Left lung (tissue), 14 donors: ENCODE measurements at places on chromosomes 5 and 9. TPM values are rescaled to one million over a fixed set of nuclear protein-coding genes. Genes with fewer than 3 reads are reported as not detected.
A peak's percentile ranks its signal among the peaks of the same experiment; 100 is the strongest.

PCDHB14 gene
- 10.8 TPM for polyA plus RNA-seq

- no peak for DNase-seq
- H3K27ac ChIP-seq: no peak overlapping the region
- H3K4me3 ChIP-seq: no peak overlapping the region
- H3K36me3 ChIP-seq: no peaks in the 10 kb centered on the region
- H3K4me1 ChIP-seq: no peaks in the 10 kb centered on the region
These were observed 394.6 kb upstream of the ARRDC3 start for GRCh38 chr5:91777671-91778070.

- peaks cover 29% of the 10 kb centered on the region for H3K4me1 ChIP-seq
- H3K4me3 ChIP-seq: peak within 1 kb of the TSS; percentile 83
- peak; percentile 86 for DNase-seq
- H3K36me3 ChIP-seq: no peaks in the 10 kb centered on the region
These were observed at the start of gene SNX30 for GRCh38 chr9:112750016-112750763. Gene SNX30, plus strand, starts transcription at chr9:112750760. Its CDS starts 242 bp downstream, at chr9:112751002.

COL27A1 gene
- 167 TPM for polyA plus RNA-seq

GRCh38 chr9:97445119-97445701 lies 33.3 kb downstream of the TDRD7 start:
- H3K27me3 ChIP-seq: no peaks in the 10 kb centered on the region
- no peaks in the 10 kb centered on the region for H3K4me1 ChIP-seq
- DNase-seq: no peak
- no peak overlapping the region for H3K27ac ChIP-seq
- H3K36me3 ChIP-seq: peaks cover 20% of the 10 kb centered on the region

UBAP2 gene
- polyA plus RNA-seq: 37.1 TPM

DNA sequence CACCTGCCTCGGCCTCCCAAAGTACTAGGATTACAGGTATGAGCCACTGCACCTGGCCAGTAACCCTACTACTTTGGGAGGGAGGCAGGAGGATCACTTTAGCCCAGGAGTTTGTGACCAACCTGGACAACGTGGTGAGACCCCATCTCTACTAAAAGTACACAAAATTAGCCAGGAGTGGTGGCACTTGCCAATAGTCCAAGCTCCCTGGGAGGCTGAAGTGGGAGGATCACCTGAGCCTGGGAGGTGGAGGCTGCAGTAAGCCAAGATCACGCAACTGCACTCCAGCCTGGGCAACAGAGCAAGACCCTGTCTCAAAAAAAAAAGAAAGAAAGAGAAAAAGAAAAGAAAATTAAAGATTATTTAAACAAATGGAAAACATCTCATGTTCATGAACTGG lies 10.3 kb downstream of the GDF9 start:
- no peaks in the 10 kb centered on the region for H3K27me3 ChIP-seq
- no peak overlapping the region for H3K4me3 ChIP-seq
- no peak for DNase-seq
- peaks cover 4% of the 10 kb centered on the region for H3K4me1 ChIP-seq

- H3K27ac ChIP-seq: no peak overlapping the region
- no peaks in the 10 kb centered on the region for H3K27me3 ChIP-seq
- H3K4me1 ChIP-seq: no peaks in the 10 kb centered on the region
- H3K4me3 ChIP-seq: no peak overlapping the region
These were observed 307.4 kb downstream of the CSNK1G3 start for GRCh38 chr5:123819386-123819785.

EXOSC3 gene
- 32.7 TPM for polyA plus RNA-seq

DNA sequence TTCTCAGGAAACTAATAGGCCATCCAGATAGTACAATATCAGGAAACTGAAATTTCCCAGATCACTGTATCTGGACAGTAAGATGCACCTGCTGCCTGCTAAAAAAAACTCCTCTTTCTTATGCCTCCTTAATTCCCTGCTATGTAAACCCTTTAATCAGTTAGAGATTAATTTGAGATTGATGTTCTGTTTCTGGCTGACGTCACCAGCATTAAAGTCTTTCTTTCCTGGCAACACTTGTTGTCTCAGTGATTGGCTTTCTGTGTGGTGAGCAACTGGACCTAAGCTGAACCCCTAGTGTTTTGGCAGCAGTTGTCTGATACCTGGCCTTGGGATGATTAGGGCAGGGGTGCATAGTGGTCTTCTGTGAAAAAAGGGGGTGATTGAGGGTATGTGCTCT lies 175.8 kb downstream of the TENT4A start:
- H3K4me3 ChIP-seq: no peak overlapping the region
- no peak for DNase-seq
- no peaks in the 10 kb centered on the region for H3K27me3 ChIP-seq

DNA sequence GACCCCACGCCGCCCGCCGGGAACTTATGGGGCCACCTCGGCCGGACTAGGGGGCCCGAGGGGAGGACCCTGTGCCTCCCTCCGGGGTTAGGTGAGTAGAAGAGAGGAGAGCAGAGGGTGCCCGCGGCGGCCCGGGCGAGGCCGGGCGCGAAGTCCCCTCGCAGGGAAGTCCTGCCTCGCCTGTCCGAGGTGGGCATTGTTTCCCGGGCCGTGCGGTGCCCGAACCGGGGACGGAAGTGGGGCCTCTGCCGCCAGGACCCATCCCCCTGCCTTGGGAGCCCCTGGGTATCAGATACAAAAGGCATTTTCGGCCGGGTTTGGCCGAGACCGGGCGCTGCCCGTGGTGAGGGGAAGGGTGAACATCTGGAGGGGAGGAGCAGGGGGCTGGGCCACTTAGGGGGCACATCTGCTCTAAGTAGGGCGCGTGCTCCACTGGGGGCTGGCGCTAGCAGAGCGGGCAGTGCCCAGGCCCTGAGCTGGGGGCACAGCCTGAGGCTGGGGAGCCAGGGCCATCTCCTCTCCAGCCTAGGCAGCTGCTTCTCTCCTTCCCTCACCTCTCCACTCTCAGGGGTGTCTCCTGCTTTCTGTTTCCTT lies 48.2 kb downstream of the DAB2IP start:
- H3K4me1 ChIP-seq: peaks cover 28% of the 10 kb centered on the region
- peak overlapping the region; percentile 55 for H3K4me3 ChIP-seq
- no peaks in the 10 kb centered on the region for H3K36me3 ChIP-seq
- H3K27ac ChIP-seq: peak overlapping the region; percentile 67
- H3K27me3 ChIP-seq: no peaks in the 10 kb centered on the region

DNA sequence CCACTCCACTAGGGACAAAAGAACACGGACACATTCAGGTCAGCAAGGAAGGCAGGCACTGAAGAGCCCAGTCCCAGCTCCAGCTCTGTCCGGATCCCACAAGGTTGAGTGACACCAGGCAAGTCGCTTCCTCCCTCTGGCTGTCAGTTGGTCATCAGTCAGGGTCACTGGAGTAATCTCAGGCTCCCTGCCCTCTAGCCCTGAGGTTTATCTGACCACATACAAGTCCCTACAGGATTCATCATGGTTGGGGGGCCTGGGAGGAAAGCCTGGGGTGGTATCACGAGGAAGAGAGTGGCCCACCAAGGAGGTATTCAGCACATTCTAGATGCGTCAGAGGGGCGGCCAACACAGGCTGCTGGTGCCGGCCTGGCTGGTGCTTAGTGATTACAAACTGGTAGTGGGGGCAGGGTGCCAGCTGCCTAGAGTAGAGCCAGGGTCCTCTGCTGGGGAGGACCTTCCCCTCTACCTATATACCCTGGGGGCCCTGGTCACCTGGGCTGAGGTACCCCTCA lies 81.5 kb downstream of the SHB start:
- no peaks in the 10 kb centered on the region for H3K36me3 ChIP-seq
- no peak overlapping the region for H3K4me3 ChIP-seq
- DNase-seq: no peak

- H3K36me3 ChIP-seq: no peaks in the 10 kb centered on the region
- H3K4me1 ChIP-seq: no peaks in the 10 kb centered on the region
- H3K27ac ChIP-seq: no peak overlapping the region
- no peaks in the 10 kb centered on the region for H3K27me3 ChIP-seq
These were observed 125.3 kb downstream of the ROR2 start for GRCh38 chr9:91824601-91825305.

GRCh38 chr5:58776559-58776958 lies 193.7 kb downstream of the RAB3C start:
- H3K27ac ChIP-seq: no peak overlapping the region
- H3K4me3 ChIP-seq: no peak overlapping the region
- no peaks in the 10 kb centered on the region for H3K27me3 ChIP-seq
- H3K4me1 ChIP-seq: peaks cover 8% of the 10 kb centered on the region

- no peaks in the 10 kb centered on the region for H3K36me3 ChIP-seq
- no peak overlapping the region for H3K27ac ChIP-seq
- DNase-seq: no peak
- H3K27me3 ChIP-seq: no peaks in the 10 kb centered on the region
These were observed 7.8 kb upstream of the MRNIP start for GRCh38 chr5:179866241-179867078.
